Activated T-helper 2 cell treated with anti-CD3 and anti-CD28 coated beads, Interferon-gamma antibody, Interleukin-2, Interleukin-4, amounts not matched to agents 10 μg/mL and 5 μg/mL and 100 μg/mL, durations not matched to agents 14 hours and 24 hours and 36 hours (primary cell): ENCODE measurements at places on chromosomes 12 and 14.

GRCh38 chr14:80212023-80212397 is 706 bp upstream of the DIO2 start:
- no peaks in the 10 kb centered on the region for H3K36me3 ChIP-seq
- no peak overlapping the region for H3K27ac ChIP-seq
- H3K4me1 ChIP-seq: no peaks in the 10 kb centered on the region
- DNase-seq: no peak
- no peaks in the 10 kb centered on the region for H3K27me3 ChIP-seq

DNA sequence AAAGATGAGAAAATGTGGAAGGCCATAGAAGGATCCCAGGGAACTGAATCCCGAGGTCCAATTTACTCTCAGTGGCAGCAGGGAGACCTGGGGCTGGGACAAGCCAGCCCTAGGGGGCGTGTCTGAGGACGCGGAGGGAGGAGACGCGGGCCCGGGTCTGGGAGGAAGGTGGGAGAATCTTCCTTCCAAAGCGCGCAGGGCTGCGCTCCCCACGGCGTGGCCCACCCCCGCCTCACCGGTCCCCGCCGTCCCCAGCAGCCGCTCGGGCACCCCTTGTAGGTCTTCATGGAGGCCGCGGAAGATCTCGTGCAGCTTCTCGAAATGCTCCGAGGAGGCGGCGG is 323 bp downstream of the VTI1B start:
- H3K27ac ChIP-seq: peak overlapping the region; percentile 51
- H3K36me3 ChIP-seq: peaks cover 33% of the 10 kb centered on the region
- peak overlapping the region; percentile 86 for H3K4me3 ChIP-seq
- H3K4me1 ChIP-seq: peaks cover 22% of the 10 kb centered on the region
- peak; percentile 49 for DNase-seq

GRCh38 chr12:51393676-51394545 is 2.7 kb upstream of the GALNT6 start:
- H3K4me3 ChIP-seq: peak overlapping the region; percentile 80
- H3K27me3 ChIP-seq: peaks cover 5% of the 10 kb centered on the region
- peak; percentile 32 for DNase-seq

DNA sequence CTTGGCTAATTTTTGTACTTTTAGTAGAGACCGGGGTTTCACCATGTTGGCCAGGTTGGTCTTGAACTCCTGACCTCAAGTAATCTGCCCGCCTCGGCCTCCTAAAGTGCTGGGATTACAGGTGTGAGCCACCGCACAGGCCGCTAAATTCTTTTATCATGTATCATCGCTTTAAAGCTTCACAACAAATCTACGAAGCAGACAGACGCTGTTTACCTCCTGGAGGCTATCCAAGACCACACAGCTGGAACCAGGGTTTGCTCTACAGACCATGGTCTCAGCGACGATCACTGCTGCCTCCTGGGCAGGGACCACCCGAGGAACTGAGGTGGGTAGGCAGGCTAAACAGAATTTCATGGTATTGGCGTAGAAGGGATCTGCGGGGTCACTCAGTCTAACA is 27.2 kb downstream of the KRT80 start:
- peaks cover 17% of the 10 kb centered on the region for H3K4me1 ChIP-seq
- H3K27me3 ChIP-seq: no peaks in the 10 kb centered on the region
- H3K27ac ChIP-seq: no peak overlapping the region
- DNase-seq: no peak
- no peaks in the 10 kb centered on the region for H3K36me3 ChIP-seq

GRCh38 chr12:4710113-4710512 is 10.1 kb upstream of the GALNT8 start:
- no peak overlapping the region for H3K4me3 ChIP-seq
- peaks cover 2% of the 10 kb centered on the region for H3K4me1 ChIP-seq
- DNase-seq: no peak
- no peaks in the 10 kb centered on the region for H3K36me3 ChIP-seq
- peaks cover 30% of the 10 kb centered on the region for H3K27me3 ChIP-seq
- no peak overlapping the region for H3K27ac ChIP-seq

GRCh38 chr14:21525962-21526671 is at the start of gene SALL2:
SALL2 (minus strand) TSS chr14:21526346; CDS start chr14:21526127, 219 bp downstream.
- no peaks in the 10 kb centered on the region for H3K36me3 ChIP-seq
- H3K4me3 ChIP-seq: peak within 1 kb of the TSS; percentile 89
- peaks cover 13% of the 10 kb centered on the region for H3K4me1 ChIP-seq
- peaks cover 14% of the 10 kb centered on the region for H3K27me3 ChIP-seq

GRCh38 chr14:36519431-36520321 is at the start of gene NKX2-1:
NKX2-1 (minus strand) TSS chr14:36520232; CDS start chr14:36520129, 103 bp downstream.
- H3K4me1 ChIP-seq: peaks cover 4% of the 10 kb centered on the region
- no peaks in the 10 kb centered on the region for H3K36me3 ChIP-seq
- peak within 1 kb of the TSS; percentile 2 for H3K4me3 ChIP-seq

- peaks cover 49% of the 10 kb centered on the region for H3K4me1 ChIP-seq
- H3K27me3 ChIP-seq: peaks cover 4% of the 10 kb centered on the region
- DNase-seq: no peak
- peaks cover 22% of the 10 kb centered on the region for H3K36me3 ChIP-seq
- no peak overlapping the region for H3K4me3 ChIP-seq
Observed at GRCh38 chr12:93846936-93847516, 169.9 kb downstream of the CRADD start.

- H3K4me3 ChIP-seq: no peak overlapping the region
- no peak overlapping the region for H3K27ac ChIP-seq
- H3K4me1 ChIP-seq: peaks cover 1% of the 10 kb centered on the region
- H3K36me3 ChIP-seq: no peaks in the 10 kb centered on the region
- peaks cover 3% of the 10 kb centered on the region for H3K27me3 ChIP-seq
Observed at GRCh38 chr12:16349131-16349460, 1.7 kb downstream of the MGST1 start.

- H3K36me3 ChIP-seq: no peaks in the 10 kb centered on the region
- no peak overlapping the region for H3K4me3 ChIP-seq
- H3K4me1 ChIP-seq: no peaks in the 10 kb centered on the region
- no peak overlapping the region for H3K27ac ChIP-seq
- no peak for DNase-seq
- peaks cover 43% of the 10 kb centered on the region for H3K27me3 ChIP-seq
Observed at GRCh38 chr12:53820514-53821306, 68.9 kb upstream of the CISTR start.

GRCh38 chr14:53209370-53209769 is 56.2 kb upstream of the DDHD1 start:
- no peak overlapping the region for H3K4me3 ChIP-seq
- no peaks in the 10 kb centered on the region for H3K27me3 ChIP-seq
- no peak for DNase-seq
- no peak overlapping the region for H3K27ac ChIP-seq
